ENCODE measurements at places on chromosomes 5 and 9. TPM values are rescaled to one million over a fixed set of nuclear protein-coding genes. Genes with fewer than 3 reads are reported as not detected.

The TEX48 gene
- not detected for polyA plus RNA-seq

The EMB gene
- 22.3 TPM for polyA plus RNA-seq

The PCDHB3 gene
- 0.02 TPM for polyA plus RNA-seq

The CRHBP gene
- not detected for polyA plus RNA-seq

All from foreskin keratinocyte (primary cell).